Uterus (tissue), 4 donors: ENCODE measurements at places on chromosomes 2 and 18. TPM values are rescaled to one million over a fixed set of nuclear protein-coding genes. Genes with fewer than 3 reads are reported as not detected.

VWC2L gene
- total RNA-seq: 0.21 TPM

CACNB4 gene
- 0.26 TPM for total RNA-seq

WNT6 gene
- 1.0 TPM for total RNA-seq

DNA sequence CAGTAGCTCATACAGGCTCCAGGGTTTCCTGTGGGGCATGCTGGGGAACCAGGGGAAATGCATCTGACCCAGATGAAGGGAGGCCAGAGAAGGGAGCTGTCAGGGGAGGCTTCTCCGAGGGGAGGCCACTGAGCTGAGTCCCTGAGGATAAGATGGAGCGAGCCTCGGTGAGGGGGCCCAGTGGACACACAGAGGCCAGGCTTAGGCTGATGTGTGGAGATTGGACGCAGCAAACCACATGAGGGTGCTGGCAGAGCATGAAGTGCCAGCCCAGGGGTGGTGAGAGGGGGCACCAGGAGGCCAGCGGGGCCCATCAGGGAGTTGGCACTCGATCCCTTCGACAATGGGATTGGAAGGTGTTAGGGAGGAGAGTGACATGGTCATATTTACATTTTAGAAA is 235.0 kb downstream of the KLHL29 start:
- DNase-seq: no peak

DNA sequence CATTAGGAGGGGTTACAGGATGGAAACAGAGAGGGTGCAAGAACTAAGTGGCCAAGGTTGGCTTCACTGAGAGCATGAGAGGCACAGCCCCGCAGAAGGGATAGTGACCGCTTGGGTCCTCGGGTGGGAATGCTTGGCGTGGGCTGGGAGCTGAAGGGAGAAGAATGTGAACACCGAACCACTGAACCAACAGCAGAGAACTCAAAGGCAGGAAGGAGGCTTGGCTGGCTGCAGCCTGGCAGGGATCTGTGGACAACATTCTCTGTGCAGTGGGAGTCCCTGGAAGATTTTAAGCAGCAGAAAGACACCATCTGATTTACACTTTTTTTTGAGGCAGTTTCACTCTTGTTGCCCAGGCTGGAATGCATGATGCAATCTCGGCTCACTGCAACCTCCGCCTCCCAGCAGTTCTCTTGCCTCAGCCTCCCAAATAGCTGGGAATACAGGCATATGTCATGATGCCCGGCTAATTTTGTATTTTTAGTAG is 33.9 kb downstream of the SOWAHC start:
- no peak for DNase-seq

GRCh38 chr2:37782155-37782673 is 110.8 kb upstream of the CDC42EP3 start:
- DNase-seq: no peak

GRCh38 chr2:44715671-44716081 is 225.8 kb upstream of the SIX3 start:
- DNase-seq: no peak

GRCh38 chr2:43085929-43086328 is 140.5 kb downstream of the ZFP36L2 start:
- DNase-seq: no peak

- DNase-seq: no peak
These were observed 31.5 kb upstream of the PGAP1 start for GRCh38 chr2:196957881-196958525.
